Activated T-cell treated with anti-CD3 and anti-CD28 coated beads, Interleukin-2, amount 50 U/mL, for 48 hours (primary cell): ENCODE measurements at places on chromosomes 11 and 22.

DNA sequence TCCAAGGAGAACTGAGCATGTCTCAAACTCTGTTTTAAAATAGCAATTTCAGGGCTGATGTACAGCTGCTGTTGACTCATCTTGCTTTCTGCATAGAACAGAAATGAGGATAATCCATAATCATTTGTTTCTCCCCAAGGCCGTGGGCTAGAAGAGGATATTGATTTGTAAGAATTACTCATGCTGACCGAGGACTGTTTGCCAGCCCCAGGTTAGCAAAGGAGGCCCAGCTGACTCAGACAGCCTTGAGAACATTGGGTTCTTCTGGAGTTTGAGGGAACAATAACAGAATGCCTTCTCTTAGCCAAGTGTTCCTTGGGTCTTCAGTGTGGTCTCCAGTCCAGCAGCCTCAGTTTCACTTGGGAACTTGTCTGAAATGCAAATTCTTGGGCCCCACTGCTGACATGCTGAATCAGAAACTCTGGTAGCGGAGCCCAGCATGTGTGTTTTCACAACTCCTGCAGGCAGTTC, 92.0 kb downstream of the ZC3H12C start:
- no peak for DNase-seq

GRCh38 chr22:38176170-38176741, 5.4 kb downstream of the PLA2G6 start:
- peak; percentile 69 for DNase-seq

DNA sequence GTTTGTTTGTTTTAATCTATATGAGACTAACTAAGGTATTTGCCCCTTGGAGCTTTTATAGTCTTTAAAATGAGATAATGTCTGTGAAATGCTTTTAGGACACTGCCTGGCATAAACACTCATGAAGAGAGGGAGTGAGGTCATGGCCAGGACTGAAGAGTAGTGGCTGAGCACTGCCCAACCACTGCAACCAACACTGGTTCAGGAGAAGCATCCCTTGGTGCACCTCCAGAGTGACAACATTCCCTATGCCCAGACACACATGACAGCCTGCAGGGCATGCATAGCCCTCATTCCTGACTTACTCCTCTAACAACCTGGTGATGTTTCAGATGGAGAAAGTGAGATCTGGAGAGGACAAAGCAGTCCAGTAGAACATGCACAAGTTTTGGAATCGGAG, 36.1 kb downstream of the ME3 start:
- no peak for DNase-seq

- no peak for DNase-seq
These were observed 27.1 kb downstream of the SDHD start for GRCh38 chr11:112113539-112114457.

DNA sequence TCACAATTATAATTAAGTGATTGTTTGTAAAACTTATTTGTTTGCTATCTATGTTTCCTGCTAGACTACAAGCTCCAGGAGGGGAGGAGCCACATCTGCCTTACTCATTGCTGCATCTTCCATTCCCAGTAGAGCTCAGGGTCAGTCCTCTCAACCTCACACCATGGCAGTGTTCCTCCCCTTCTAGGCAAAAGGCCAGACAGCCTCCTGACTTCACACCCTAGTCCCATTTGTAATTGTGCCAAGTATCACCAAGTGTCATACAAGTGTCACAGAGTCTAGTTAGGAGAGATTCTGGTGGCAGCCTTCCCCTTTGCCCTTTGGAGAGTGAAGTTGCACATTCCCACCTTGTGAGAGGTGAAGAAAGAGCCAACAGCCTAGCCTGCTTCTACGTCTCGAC, 490.4 kb downstream of the INSC start:
- DNase-seq, result no peak

DNA sequence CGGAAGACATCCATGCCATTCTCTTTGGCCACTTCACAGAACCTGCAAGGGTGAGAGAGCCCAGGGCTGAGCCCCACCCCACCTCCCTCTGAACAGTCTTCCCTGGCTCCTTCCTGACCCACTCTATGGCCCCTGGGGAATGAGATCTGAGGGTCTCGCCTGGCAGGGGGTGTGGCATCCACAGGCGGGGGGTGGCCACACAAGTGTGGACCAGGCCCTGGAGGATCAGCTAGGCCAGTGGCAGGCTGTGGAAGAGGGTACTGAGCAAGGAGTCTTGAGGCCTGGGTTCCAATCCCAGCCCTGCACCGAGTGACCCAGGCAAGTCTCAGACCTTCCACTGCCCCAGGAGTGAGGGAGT, 5.6 kb upstream of the LRFN4 start:
- no peak for DNase-seq

- no peak for DNase-seq
These were observed 126.4 kb upstream of the C11orf58 start for GRCh38 chr11:16611926-16612565.

- no peak for DNase-seq
These were observed 161.4 kb downstream of the METTL15 start for GRCh38 chr11:28269586-28269985.

- DNase-seq, result no peak
These were observed 68.0 kb upstream of the PRDM11 start for GRCh38 chr11:45078236-45079074.

- DNase-seq, result no peak
These were observed 9.5 kb downstream of the MFNG start for GRCh38 chr22:37476389-37477329.

- DNase-seq, result no peak
These were observed 28.0 kb upstream of the KRTAP5-6 start for GRCh38 chr11:1668911-1669473.

DNA sequence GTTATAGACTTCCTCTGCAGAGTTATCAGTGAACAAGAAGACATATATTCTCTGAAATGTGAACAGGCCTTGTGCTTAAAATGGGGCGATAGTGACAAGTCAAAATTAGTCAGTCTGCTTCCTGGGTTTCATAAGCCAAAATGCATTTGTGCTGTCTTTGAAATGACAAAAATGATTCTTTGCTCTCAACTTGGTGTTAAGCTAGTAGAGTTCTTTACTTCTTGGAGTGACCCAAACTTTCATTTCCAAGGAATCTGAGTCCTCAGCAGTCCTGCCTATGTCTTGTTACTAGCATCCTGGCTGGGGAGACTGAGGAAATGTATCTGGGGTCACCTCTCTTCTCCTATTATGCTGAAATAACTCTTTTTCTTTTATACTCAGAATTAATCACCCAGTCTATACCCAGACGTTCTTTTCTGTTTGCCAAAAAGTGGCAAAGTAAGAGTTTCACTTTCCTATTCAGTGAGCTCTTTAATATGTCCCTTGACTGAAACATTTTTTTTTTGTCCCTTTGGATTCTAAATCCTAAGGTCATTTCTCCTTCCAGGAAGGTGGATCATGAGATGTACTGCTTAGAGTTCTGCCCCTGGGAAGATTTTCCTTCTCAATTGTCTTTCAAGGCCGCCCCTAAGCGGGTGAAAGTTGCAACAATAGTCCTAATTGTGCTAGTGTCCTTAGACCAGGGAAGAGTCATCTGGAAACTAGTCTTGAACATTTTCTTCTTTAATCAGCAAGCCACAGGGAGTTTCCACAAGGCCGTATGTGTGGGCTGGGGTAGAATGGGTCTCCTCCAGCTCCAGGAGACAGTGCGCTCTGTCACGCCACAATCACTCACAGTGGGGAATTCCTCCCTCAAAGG, 53.0 kb upstream of the RDX start:
- peak; percentile 86 for DNase-seq

GRCh38 chr11:82936261-82936660, 34.7 kb downstream of the DDIAS start:
- DNase-seq, result no peak

DNA sequence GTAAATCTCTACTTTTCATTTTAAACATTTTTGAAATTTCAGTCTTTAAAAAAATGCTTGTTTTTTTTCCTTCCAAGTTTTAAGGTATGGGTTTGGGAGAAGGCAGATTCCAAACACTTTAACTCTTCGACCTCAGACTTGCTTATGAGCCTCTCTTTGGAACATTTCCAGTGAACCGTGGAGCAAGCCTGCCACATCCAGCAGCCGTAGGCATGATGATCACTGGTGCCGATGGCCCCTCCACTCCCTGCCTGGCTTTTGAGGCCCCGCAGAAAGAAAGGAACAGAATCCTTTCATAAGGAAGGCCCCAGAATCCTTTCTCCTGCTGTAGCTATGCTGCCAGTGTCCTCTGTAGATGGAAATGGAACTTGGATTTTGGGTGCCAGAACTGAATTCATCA, 50.7 kb downstream of the BMAL1 start:
- DNase-seq, result no peak

- no peak for DNase-seq
These were observed 124.5 kb downstream of the TRIM44 start for GRCh38 chr11:35787013-35787504.

DNA sequence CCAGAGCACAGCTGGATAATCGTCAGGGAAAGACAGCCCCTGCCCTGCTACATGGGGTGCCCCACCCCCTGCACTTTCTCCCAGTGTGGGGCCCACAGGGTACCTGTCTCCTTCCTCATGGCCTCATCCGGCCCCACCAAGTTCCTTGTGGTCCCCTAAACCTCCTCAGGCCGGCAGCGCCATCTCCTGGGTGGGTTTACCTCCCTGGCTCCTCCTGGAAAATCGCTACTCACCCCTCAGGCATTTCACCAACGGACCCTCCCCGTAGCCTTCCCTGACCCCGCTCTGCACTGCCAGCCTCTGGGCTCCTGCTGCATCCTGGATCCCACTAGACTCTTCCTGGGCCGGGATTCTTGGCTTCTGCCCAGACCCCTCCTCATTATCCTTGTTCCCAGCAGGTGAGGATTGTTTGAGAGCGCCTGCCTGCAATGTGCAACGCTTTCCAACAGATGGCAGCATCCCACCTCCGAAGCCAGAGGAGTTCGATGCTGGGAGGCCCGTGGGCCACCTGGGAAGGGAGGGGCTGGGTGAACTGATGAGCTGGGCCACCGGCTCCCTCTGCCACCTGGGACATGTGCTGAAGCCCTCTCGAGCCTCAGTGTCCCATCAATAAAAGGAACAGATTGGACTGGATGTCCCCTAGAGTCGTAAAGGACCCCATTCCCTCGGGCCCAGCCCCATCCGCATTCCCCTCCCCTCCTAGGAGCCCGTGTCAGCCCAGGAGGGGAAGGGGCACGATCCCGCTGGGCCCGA, 44.2 kb upstream of the TTLL12 start:
- DNase-seq, result peak; percentile 81

DNA sequence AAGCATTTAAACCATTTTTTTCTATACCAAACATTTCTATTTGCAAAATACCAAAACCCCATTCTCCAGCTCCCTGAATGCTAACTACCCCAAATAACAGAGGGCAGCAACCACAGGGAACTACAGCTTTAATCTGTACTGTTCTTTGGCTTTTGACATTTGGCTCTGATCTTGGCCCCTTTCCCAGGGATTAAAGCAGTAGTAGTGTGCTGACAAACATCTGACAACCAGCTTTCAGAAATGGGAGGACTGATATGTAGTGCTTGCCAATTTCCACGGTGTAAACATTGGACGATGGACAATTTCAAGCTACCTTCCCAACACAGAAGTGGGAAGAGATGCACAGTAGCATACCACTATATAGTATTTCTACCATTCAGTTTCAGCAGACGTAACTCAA, 88.4 kb upstream of the TEAD1 start:
- DNase-seq, result no peak

DNA sequence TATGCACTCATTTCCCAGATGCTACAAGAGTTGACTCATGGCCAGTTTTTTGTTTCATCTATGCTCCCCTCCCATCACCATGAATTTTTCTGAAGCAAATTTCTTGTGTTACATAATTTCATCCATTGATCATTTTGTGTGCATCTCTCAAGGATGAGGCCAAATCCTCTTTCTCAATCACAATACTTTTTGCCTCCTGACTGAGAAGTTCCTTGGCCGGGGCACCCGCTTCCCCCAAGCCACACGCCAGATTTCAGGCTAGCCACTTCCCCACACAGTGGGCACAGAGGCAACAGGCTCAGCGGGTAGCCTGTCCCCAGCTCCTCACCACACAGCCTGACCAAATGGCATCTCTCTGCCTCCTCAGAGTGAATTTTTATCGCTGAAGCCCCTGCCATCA, 9.8 kb upstream of the DSCAML1 start:
- DNase-seq, result no peak

- no peak for DNase-seq
These were observed 16.8 kb downstream of the HSPA8 start for GRCh38 chr11:123045101-123045500.

DNA sequence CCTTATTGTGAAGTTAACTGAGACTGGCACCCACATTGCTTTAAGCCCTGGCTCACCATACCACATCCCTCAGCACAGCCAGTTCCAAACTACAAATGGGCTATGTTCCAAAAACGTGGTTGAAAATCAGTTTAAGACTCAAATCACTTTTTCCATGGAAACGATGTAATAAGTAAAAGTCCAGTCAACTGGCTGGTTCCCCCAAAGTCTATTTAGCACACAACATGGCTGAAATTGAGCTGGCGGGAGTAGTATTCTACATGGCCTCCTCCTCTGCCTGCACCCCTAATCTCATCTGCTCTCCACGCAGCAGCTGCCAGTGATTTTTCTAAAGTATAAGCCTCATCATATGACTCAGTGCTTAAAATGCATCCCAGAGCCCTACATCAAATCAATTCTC, 40.9 kb upstream of the BIRC3 start:
- DNase-seq, result no peak

DNA sequence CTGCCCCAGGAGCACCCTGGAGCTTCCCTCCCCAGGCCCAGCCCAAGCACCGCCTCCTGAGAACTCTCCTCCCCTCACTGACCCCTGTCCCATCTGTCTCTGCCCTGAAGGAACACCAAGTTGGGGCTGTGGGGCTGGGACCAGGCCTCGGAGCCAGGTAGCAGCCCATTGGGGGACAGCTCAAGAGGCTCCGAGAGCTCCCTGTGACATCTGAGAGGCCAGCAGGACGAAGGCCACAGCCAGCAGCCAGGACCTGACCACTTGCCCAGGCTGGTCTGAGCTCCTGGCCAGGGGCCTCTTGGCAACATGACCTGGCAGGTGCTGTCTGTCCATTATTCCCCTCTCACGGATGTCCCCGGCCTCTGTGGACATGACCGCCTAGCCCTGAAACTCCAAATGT, 33.7 kb downstream of the IGF2 start:
- no peak for DNase-seq

GRCh38 chr11:816433-816779, 2.3 kb upstream of the PNPLA2 start:
- DNase-seq, result no peak

- DNase-seq, result no peak
These were observed 1.3 kb upstream of the DCHS1 start for GRCh38 chr11:6656936-6657335.

DNA sequence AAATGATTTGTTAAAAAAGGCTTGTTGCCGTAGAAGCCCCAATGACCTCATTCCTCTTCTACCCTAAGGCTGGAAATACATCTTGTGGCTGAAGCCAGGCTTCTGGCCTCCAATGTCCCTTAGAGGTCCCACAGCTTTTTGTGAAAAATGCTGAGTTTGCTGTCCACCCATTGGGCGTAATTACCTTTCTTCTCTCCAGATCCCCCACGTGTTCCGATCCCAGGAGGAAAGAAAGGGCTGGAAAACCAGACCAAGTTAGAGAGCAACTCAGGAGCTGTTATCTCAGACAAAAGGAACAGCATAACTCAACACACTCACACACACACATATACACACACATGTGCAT, 154.2 kb downstream of the MIAT start:
- no peak for DNase-seq

GRCh38 chr11:61109671-61110070, 7.4 kb downstream of the CD5 start:
- no peak for DNase-seq

GRCh38 chr22:28710576-28711191, 30.9 kb downstream of the CHEK2 start:
- no peak for DNase-seq
